ENCODE measurements at places on chromosomes 7 and 10. TPM values are rescaled to one million over a fixed set of nuclear protein-coding genes. Genes with fewer than 3 reads are reported as not detected.

The SMNDC1 gene
- total RNA-seq, result 7.3 TPM

The SMO gene
- 1.3 TPM for total RNA-seq

The MYPN gene
- total RNA-seq, result 233 TPM

The GNAT3 gene
- not detected for total RNA-seq

The LIPN gene
- not detected for total RNA-seq

The LRGUK gene
- total RNA-seq, result not detected

The CALHM1 gene
- total RNA-seq, result not detected

The LRRC61 gene
- 1.9 TPM for total RNA-seq

The INMT gene
- 6.5 TPM for total RNA-seq

The NUTM2A gene
- 0.35 TPM for total RNA-seq

The AS3MT gene
- 4.7 TPM for total RNA-seq

The TAF6 gene
- total RNA-seq, result 71.7 TPM

The H2AZ2 gene
- 141 TPM for total RNA-seq

The ARHGEF35 gene
- total RNA-seq, result 0.18 TPM

The FOXI2 gene
- not detected for total RNA-seq

The CCDC6 gene
- 43.3 TPM for total RNA-seq

The SFTPD gene
- not detected for total RNA-seq

The GPC2 gene
- 4.0 TPM for total RNA-seq

The MYO1G gene
- total RNA-seq, result 0.61 TPM

The ABCC2 gene
- 3.2 TPM for total RNA-seq

The SGCE gene
- total RNA-seq, result 5.5 TPM

The ZNF467 gene
- total RNA-seq, result 1.8 TPM

The PRF1 gene
- total RNA-seq, result not detected

The PHYHIPL gene
- 0.32 TPM for total RNA-seq

The SPDYE11 gene
- total RNA-seq, result not detected

All from gastrocnemius medialis (tissue), 4 donors.